ENCODE measurements at places on chromosomes 16 and 17.

DNA sequence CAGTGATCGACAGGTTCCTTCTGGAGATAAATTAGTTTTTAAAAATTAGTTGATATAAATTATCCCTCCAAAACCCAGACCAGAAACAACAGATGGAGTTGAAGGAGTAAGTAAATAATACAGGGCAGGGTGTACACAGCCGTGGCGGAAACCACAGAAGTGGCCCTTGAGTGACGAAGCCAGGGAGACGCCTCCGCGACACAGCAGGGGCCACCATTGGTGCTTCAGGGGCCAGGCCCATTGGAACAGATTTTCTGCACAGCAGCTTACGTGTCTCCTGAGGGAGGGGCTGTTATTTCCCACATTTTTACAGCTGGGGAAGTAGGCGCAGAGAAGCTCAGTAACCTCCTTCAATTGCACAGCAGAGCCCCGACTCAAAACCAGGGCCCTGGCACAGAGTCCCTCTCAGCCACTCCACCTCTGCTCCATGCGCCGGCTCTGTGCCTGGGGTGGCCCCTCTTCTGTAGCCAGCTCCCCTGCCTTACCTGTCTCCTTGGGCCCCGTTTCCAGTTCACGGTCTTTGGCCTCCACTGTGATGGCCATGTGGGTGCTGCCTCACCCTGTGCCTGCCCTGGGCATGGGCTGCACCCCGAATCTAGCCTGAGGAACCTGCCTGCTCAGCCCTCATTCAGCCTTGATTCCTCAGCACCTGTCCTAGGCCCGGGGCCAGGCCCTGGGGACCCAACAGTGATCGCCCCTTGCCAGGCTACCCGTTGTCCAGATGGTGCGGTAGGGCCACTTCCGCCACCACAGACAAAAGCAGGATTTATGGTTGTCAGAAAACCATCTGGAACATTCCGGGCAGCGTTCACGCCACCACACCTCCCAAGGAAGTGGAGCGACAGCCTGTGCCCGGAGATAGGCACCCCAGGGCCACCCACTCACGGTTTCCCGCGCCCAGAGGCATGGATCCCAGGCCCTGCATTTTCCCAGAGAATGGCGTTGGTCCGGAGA, 128.5 kb upstream of the GSE1 start:
- no peak for DNase-seq

GRCh38 chr17:31750578-31750977, 108.5 kb downstream of the COPRS start:
- no peak for DNase-seq

DNA sequence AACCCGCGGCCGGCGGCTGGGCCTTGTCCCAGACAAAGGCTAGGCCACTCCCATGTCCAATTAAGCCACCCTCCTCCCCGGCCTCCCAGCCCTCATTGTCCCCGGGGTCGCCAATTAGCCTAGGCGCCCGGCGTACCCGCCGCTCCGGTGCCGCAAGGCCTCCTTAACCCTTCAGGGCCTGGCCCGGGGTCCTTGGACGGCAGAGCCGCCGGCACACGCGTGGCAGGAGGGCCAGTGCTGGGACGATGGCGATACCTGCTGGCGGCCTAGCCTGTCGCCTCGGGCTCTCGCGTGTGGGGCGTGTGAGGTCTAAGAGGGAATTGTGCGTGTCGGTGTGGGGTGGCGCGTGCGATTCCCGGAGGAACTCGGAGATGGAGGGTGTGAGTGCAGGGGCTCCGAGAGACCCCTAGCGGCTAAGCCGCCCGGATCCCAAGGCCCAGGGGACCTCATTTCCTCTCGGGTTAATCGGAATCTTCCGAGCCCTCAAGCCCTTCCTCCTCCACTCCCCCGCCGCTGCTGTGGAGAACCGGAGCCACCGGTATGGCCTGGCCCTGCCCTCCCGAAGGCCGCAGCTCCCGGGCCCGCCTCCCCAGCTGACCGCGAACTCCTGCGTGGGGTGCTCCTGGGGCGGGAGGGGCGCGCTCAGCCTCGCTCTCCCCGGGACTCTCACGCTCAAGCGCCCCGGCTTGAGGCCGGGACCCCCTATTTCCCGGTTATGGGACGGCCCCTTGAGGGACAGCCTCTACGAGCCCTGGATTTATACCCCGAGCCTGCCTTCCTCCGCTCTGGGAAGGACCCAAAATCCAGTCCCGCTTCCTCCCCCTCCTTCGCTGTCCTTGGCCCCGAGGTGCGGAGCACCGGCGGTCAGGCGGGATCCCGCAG, 11.9 kb downstream of the TBX2 start:
- no peak for DNase-seq

- no peak for DNase-seq
These were observed 35.7 kb downstream of the ESRP2 start for GRCh38 chr16:68200088-68200783.

DNA sequence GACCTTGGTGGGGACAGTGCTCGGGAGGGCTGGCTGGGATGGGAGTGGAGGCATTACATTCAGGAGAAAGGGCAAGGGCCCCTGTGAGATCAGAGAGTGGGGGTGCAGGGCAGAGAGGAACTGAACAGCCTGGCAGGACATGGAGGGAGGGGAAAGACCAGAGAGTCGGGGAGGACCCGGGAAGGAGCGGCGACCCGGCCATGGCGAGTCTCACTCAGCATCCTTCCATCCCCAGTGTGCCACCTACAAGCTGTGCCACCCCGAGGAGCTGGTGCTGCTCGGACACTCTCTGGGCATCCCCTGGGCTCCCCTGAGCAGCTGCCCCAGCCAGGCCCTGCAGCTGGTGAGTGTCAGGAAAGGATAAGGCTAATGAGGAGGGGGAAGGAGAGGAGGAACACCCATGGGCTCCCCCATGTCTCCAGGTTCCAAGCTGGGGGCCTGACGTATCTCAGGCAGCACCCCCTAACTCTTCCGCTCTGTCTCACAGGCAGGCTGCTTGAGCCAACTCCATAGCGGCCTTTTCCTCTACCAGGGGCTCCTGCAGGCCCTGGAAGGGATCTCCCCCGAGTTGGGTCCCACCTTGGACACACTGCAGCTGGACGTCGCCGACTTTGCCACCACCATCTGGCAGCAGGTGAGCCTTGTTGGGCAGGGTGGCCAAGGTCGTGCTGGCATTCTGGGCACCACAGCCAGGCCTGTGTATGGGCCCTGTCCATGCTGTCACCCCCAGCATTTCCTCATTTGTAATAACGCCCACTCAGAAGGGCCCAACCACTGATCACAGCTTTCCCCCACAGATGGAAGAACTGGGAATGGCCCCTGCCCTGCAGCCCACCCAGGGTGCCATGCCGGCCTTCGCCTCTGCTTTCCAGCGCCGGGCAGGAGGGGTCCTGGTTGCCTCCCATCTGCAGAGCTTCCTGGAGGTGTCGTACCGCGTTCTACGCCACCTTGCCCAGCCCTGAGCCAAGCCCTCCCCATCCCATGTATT, 1.1 kb downstream of the CSF3 start:
- no peak for DNase-seq

DNA sequence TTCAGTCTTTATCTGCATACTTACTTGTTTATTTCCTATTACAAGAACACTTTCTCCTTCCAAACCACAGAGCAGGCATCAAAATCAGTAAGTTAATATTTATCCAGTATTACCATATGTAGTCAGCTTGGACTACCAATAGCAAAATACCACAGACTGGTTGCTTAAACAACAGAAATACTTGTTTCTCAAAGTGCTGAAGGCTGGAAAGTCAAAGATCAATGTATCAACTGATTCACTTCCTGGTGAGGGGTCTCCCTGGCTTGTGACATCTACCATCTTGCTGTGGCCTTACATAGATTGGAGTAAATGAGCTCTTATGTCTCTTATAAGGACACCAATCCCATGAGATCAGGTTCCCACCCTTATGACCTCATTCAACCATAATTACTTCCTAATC, 2.6 kb downstream of the STXBP4 start:
- no peak for DNase-seq

GRCh38 chr17:41835800-41836549, at the start of gene NT5C3B:
NT5C3B (minus strand) TSS chr17:41836232; CDS start chr17:41836193, 39 bp downstream.
- DNase-seq = peak; percentile 60

DNA sequence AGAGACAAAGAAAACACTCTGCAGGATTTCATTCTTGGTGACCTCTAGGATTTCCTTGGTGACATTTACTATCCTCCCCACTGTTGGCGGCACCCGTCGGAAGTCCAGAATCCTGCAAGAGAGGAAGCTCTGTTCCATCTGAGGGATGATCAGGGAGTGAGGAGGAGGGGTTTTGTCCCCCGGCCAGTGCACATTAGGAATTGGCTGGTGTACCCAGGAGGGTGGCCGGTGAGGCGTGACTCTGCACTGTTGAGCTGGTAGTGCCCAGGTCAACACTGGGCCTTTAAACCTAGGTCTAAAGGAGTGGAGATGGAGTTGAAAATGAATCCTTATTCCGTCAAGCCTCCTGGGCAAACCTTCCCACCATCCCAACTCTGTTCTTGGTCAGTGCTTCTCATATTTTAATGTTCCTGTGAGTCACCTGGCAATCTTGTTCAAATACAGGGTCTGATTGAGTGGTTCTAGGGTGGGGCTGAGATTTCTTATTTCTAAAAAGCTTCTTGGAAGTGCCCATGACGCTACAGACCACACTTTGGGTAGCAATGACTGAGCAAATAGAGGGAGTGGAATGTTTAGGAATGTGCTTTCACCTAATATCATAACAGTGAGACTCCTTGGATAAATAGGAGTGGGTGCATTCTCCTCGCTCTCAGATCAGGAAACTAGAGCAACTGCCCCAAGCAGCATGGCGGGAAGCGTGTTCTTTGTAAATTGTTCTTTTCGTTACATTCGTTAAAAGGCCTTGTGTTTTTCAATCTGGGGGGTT, 30.7 kb downstream of the PRKAR1A start:
- no peak for DNase-seq

- no peak for DNase-seq
These were observed 114.2 kb downstream of the DNAH9 start for GRCh38 chr17:11712456-11712855.

GRCh38 chr17:59311051-59311468, 20.4 kb upstream of the YPEL2 start:
- DNase-seq = no peak

GRCh38 chr17:74332017-74332650, 6.1 kb downstream of the KIF19 start:
- no peak for DNase-seq

GRCh38 chr17:27333410-27333980, 39.6 kb downstream of the WSB1 start:
- no peak for DNase-seq

GRCh38 chr16:77387815-77388209, 47.0 kb downstream of the ADAMTS18 start:
- no peak for DNase-seq

GRCh38 chr17:72985882-72986720, 106.4 kb downstream of the SLC39A11 start:
- peak; percentile 11 for DNase-seq

GRCh38 chr17:68674029-68674925, 73.1 kb upstream of the FAM20A start:
- DNase-seq = no peak

- DNase-seq = no peak
These were observed 479.1 kb upstream of the RBFOX1 start for GRCh38 chr16:6853565-6853964.

DNA sequence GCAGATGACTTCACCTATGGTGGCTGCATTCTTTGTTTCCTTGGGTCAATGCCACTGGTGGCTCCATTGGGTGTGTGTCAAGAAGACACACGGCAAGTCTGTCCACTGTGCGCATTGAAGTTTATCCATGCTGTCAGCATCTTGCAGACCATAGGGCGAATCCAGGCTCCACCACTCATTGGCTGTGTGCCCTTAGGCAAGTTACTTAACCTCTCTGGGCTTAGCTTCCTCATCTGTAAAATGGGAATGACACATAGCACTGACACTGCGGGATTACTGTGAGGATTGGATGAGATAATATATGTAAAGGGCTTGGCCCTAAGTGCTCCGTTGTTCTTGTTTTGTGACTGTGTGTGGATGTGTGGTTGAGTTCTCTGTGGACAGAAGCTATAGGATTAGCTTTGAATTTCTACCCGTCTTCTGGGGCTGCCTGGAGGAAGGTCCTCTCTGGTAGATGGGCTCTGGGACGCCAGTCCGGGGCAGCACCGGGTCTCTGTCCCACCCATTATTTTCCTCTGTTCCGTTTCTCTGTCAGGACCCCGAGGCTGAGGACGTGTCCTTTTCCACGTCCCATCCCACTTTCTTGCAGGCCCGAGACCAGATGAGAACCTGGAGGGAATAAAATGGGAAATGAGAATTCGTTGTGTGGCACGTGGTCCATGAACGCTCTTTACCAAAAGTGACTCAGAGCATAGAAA, 178.4 kb downstream of the IRF8 start:
- no peak for DNase-seq

- DNase-seq = no peak
These were observed 59.8 kb downstream of the NACA2 start for GRCh38 chr17:61531223-61531622.

DNA sequence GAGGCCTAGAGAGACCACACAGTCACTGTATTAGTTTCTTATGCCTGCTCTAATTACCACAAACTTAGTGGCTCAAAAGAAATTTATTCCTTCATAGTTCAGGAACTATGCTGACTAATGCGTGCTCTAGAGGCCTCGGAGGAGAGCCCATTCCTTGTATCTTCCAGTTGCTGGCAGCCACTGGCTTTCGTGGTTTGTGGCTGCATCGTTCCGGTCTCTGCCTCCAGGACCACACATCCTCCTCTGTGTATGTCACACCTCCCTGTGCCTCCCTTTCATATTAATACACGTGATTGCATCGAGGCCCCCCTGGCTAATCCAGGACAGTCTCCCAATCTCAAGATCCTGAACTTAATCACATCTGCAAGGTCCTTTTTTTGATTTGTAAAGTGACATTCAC, 16.9 kb upstream of the MYLK3 start:
- no peak for DNase-seq

DNA sequence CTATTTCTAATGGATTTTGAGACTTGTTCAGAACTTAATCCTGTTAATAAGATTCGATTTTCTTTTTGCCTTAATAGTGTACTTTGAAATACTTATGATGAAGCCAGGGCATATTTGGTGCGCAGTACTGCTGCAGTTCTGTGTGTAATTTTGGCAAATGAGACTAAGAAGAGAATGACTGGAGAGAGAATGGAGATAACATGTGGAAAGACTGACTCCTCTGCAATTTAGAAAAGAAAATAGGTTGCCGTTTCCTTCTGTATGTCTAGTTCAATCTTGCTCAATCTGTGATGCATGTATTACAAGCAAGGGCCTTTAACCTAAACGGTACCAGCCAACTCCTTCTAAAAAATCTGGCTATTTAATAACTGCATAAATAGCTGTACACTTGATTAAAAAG, 285.1 kb upstream of the CDH11 start:
- DNase-seq = no peak

GRCh38 chr17:45873728-45874127, 20.6 kb upstream of the MAPT start:
- DNase-seq = no peak

GRCh38 chr16:87507351-87508069, 14.7 kb upstream of the ZCCHC14 start:
- DNase-seq = no peak

- DNase-seq = no peak
These were observed 6.8 kb downstream of the MYO1D start for GRCh38 chr17:32870027-32870670.

DNA sequence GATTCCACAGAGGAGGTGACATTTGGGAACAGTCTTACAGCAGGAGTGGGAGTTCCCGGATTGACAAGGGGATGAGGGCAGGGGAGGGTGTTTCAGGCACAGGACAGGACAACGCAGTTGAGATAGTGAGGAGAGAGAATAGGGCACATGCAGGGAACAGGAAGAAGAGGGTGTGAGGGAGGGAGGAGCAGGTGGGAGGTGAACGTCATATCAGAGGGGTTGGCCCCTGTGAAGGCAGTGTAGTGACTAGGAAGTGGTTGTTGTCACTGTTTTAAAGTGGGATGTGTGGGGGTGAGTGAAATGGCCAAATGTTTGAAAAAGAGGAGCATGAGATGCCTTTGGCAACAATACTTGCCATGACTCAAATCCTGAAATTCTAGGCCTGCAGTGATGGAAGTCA, 12.2 kb downstream of the PRKCB start:
- peak; percentile 34 for DNase-seq
